ENCODE measurements at places on chromosomes 11 and 22.

GRCh38 chr11:78657968-78658839, 83.5 kb upstream of the NARS2 start:
- H3K27me3 ChIP-seq = no peaks in the 10 kb centered on the region
- no peak overlapping the region for H3K4me3 ChIP-seq
- no peaks in the 10 kb centered on the region for H3K4me1 ChIP-seq
- no peak overlapping the region for H3K27ac ChIP-seq
- H3K36me3 ChIP-seq = no peaks in the 10 kb centered on the region

DNA sequence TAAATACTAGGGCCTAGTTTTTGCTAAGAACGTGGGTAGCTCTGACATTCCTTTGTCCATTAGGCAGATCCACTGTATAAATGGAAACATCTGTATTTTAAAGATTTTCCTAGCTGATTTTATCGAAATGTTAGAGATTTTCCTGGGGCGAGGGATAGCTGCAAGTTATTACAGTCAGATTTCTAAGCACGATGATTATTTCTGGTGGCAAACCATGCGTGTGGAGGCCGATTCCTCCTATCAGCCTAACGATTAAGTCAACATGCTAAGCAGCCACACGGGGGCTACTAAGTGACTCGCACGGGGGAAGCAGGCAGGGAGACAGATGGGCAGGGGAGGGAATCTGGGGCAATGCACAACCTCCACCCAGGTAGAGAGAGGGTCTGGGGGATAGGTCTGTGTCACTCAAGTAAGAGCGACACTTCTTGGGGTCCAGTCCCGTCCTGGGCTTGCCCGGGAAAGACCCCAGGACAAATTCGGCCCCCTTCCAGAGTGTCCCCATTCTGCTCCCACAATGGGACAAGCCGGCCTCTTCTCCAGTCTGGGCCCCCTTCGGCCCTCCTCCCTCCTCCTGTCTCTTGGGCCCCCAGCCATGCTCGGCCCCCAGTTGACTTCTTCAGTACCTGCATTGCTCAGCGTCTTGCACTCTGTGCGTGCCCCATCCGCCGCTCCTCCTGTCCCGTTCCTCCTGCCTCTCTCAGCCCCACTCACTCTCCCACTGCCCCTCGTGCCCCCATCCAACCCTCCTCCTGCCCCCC, 571 bp downstream of the C11orf24 start:
- H3K27me3 ChIP-seq = no peaks in the 10 kb centered on the region
- H3K27ac ChIP-seq = peak overlapping the region; percentile 93
- H3K4me3 ChIP-seq = peak overlapping the region; percentile 79
- no peaks in the 10 kb centered on the region for H3K4me1 ChIP-seq

DNA sequence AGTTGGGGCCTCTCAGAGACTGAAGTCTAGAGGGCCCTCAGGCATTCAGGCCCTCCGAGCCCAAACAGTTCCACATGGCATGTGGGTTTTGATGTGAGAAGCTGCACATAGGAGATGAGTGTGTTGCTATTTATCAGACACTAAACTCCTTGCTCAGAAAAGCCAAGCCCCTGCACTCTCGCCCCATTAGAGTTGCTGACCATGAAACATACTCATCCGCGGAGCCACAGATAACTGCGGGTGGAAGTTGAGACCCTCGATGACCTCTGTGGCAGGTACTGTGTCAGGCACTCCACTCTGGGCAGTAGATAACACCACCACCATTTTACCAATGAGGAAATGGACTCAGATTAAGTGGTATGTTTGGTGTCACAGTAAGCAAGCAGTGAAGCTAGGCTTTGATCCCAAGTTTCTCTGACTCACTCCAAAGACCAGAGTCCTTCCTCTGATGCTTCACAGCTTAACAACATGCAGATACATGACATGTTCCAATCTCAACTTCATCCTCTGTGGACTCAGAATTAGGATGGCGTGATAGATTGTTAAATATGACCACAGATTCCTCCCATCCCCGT, 202.1 kb downstream of the ADAMTS15 start:
- DNase-seq = no peak
- peaks cover 14% of the 10 kb centered on the region for H3K4me1 ChIP-seq
- no peaks in the 10 kb centered on the region for H3K27me3 ChIP-seq
- H3K27ac ChIP-seq = no peak overlapping the region
- H3K4me3 ChIP-seq = no peak overlapping the region

DNA sequence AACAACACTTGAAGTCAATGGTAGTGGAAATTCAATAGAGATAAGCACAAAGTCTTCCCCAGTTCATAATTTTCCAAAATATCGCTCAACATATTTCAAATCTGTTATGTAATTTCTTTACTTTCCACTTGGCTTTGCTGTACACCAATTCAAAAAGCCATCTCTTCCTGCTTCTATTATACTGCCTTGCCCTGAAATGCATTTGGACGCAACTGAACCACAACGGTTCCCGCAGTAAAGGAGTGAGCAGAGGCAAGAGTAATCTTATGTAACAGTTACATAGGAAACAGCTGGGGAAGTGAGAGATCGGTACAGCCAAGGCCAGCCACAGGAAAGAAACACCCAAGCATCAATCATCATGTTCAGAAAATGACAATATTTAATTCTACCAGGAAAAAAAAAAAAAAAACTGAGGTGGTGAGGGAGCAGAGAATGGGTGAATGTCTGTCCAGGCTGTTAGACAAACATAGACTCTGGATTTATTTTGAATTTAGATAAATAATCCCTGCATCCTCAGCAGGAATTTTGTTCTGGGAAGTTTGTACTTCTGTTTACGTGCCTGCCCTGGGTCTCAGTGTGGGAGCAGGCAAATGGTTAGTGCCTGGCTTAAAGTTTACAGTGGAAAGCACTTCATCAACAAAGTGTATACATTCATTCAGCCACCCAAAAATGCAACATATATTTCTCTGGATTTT, 392.2 kb downstream of the ETS1 start:
- H3K4me1 ChIP-seq = no peaks in the 10 kb centered on the region
- no peak overlapping the region for H3K4me3 ChIP-seq
- no peak for DNase-seq
- no peaks in the 10 kb centered on the region for H3K36me3 ChIP-seq
- no peaks in the 10 kb centered on the region for H3K27me3 ChIP-seq

DNA sequence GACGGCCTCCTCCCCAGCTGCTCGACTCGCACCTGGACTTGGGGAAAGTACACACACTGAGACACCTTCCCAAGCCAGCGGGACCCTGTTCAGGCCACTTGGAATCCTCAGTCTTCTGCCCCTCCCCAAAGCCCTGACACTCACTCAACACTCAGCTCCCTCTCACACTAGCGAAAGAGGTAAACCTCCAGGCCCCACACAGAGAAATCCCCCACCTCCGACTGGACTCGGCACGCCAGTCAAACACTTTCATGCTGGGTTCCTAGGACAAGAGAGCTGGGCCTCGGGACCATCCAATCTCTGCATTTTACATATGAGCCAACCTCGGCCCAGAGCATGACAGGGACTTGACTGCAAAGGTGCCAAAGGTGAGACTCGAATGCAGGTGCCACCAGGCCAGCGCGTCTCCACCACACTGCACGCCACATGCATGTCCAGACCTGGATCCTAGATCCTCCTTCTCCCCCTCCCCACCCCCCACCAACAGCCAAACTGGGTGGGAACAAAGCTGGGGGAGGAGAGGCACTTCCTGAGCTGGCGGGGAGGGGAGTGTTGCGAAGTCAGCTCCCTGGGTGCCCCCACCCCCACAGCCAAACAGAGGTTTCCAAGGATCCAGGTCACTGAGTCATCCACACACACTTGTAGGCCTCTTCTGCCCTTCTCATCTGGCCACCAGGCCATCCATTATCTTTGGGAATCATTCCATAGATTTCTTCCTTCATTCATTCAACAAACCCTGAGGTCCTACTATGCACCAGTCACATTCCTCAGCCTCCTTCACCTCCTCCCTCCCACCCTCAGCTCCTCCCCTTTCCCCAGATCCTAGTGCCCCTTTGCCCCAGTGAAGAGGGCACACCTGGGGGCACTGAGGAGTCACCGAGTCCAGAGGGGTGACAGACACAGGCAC, 10.7 kb upstream of the CD5 start:
- H3K27me3 ChIP-seq = no peaks in the 10 kb centered on the region
- DNase-seq = no peak
- H3K36me3 ChIP-seq = no peaks in the 10 kb centered on the region
- H3K4me3 ChIP-seq = no peak overlapping the region

DNA sequence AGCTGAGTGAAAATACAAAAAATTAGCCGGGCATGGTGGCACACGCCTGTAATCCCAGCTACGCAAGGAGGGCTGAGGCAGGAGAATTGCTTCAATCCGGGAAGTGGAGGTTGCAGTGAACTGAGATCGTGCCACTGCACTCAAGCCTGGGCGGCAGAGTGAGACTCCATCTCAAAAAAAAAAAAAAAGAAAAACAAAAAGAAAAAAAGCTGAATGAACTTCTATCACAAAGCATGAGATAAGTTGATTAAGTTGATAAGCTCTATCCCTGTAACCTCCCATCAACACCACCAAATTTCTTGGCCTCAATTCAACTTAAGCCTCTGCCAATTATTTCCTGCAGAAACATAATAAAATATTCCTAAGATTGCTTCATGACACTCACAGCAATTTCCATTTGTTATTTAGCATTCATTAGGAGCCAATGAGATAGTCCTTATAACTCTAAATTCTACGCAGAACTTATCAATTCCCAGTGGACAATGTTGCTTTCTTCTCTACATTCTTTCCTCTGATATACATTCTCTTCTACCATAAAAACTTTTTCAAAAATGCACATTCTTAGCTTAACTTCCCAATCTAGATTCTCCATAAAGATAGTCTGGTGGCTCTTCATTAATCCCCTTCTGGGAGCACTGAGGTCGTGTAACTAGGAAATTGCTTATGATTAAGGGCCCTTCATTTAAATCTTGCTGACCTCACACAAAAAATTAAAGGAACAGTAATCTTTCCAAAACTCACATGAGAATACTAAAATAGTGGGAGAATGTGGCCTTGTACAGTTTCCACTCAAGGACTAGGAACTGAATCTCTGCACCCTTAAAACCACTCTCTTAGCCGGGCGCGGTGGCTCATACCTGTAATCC, 2.9 kb downstream of the AMBRA1 start:
- no peak overlapping the region for H3K4me3 ChIP-seq
- H3K27ac ChIP-seq = no peak overlapping the region
- DNase-seq = no peak

- H3K4me1 ChIP-seq = no peaks in the 10 kb centered on the region
- H3K27me3 ChIP-seq = no peaks in the 10 kb centered on the region
- no peak for DNase-seq
- no peaks in the 10 kb centered on the region for H3K36me3 ChIP-seq
These were observed 139.6 kb upstream of the TRPC6 start for GRCh38 chr11:101723371-101723770.

GRCh38 chr22:46379066-46379930, 43.8 kb downstream of the TRMU start:
- H3K4me1 ChIP-seq = peaks cover 11% of the 10 kb centered on the region
- H3K4me3 ChIP-seq = no peak overlapping the region
- no peaks in the 10 kb centered on the region for H3K27me3 ChIP-seq
- no peak for DNase-seq
- peak overlapping the region; percentile 47 for H3K27ac ChIP-seq
- no peaks in the 10 kb centered on the region for H3K36me3 ChIP-seq

- no peaks in the 10 kb centered on the region for H3K27me3 ChIP-seq
- no peaks in the 10 kb centered on the region for H3K36me3 ChIP-seq
- no peaks in the 10 kb centered on the region for H3K4me1 ChIP-seq
- H3K27ac ChIP-seq = no peak overlapping the region
- H3K4me3 ChIP-seq = no peak overlapping the region
- DNase-seq = no peak
These were observed 38.0 kb downstream of the BCR start for GRCh38 chr22:23218053-23218866.

GRCh38 chr11:66720223-66720898, 8.7 kb downstream of the SPTBN2 start:
- H3K4me3 ChIP-seq = no peak overlapping the region
- peak overlapping the region; percentile 79 for H3K27ac ChIP-seq
- H3K4me1 ChIP-seq = peaks cover 4% of the 10 kb centered on the region
- peak; percentile 62 for DNase-seq
- H3K36me3 ChIP-seq = no peaks in the 10 kb centered on the region
- H3K27me3 ChIP-seq = no peaks in the 10 kb centered on the region

GRCh38 chr11:61342207-61342803, 9.3 kb downstream of the TKFC start:
- no peaks in the 10 kb centered on the region for H3K4me1 ChIP-seq
- H3K27ac ChIP-seq = no peak overlapping the region
- H3K27me3 ChIP-seq = no peaks in the 10 kb centered on the region
- no peak overlapping the region for H3K4me3 ChIP-seq

DNA sequence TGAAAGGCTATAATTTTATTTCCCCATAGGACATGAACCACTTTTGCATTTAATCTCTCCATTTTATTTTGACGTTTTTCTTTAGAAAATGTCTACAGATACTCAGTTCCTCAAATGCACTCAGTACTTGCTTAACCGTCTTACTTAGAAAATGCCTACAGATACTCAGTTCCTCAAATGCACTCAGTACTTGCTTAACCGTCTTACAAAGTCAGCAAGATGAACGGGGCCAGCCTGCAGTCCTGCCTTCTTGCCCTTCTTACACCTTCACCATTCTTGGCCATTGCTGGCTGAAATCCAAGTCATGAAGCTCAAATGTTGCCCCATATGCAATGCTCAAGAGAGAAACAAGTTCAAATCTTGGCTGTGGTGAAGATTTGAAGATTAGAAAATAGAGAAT, 34.1 kb downstream of the CSNK2A3 start:
- no peaks in the 10 kb centered on the region for H3K27me3 ChIP-seq
- H3K36me3 ChIP-seq = peaks cover under 1% of the 10 kb centered on the region
- no peak overlapping the region for H3K4me3 ChIP-seq
- DNase-seq = no peak
- H3K27ac ChIP-seq = no peak overlapping the region

GRCh38 chr11:115720602-115721245, 216.5 kb upstream of the CADM1 start:
- no peaks in the 10 kb centered on the region for H3K4me1 ChIP-seq
- H3K27ac ChIP-seq = no peak overlapping the region
- H3K4me3 ChIP-seq = no peak overlapping the region
- no peak for DNase-seq
- H3K36me3 ChIP-seq = no peaks in the 10 kb centered on the region
- no peaks in the 10 kb centered on the region for H3K27me3 ChIP-seq

GRCh38 chr11:73347067-73347466, 29.1 kb upstream of the RELT start:
- peaks cover 4% of the 10 kb centered on the region for H3K4me1 ChIP-seq
- H3K27ac ChIP-seq = no peak overlapping the region
- no peaks in the 10 kb centered on the region for H3K27me3 ChIP-seq

DNA sequence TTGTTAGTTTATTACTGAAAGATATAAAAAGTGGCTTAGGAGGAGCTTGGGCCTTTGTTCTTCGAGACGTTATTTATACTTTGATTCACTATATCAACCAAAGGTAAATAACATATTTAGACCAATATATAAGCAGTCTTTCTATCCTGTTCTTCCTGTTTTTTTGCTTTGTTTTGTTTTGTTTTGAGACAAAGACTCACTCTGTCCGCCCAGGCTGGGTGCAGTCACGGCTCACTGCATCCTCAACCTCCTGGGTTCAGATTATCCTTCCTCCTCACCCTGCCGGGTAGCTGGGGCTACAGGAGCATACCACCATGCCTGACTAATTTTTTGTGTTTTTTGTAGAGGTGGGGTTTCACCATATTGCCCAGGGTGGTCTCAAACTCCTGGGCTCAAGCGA, 66.8 kb downstream of the ATM start:
- H3K27me3 ChIP-seq = no peaks in the 10 kb centered on the region
- no peak overlapping the region for H3K4me3 ChIP-seq
- H3K36me3 ChIP-seq = no peaks in the 10 kb centered on the region

- H3K4me1 ChIP-seq = peaks cover 7% of the 10 kb centered on the region
- peaks cover 3% of the 10 kb centered on the region for H3K36me3 ChIP-seq
- no peak overlapping the region for H3K27ac ChIP-seq
These were observed 12.8 kb downstream of the CXCR5 start for GRCh38 chr11:118896472-118896913.

All from prostate gland (tissue), 2 donors.